ENCODE measurements at places on chromosomes 11 and 22.

GRCh38 chr11:121933294-121933693, 182.7 kb downstream of the BLID start:
- DNase-seq, result no peak

DNA sequence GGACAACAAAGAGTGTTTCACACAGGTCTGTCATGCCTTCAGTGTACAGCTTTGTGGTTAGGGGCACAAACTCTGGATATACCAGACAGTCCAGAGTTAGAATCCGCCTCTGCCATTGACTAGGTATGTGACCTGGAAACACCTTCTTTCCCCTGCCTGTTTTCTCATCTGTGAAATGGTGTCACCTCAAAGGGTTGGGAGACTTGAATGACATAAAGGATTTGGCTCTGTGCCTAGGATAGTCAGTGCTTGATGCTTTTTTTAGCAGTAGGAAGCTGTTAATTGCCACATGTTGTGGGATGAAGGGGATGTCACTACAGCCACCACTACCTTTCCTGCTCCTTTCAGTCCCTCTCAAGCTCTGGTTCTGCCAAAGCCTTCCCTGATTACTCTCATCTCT, 17.4 kb upstream of the LRRC55 start:
- DNase-seq, result no peak

DNA sequence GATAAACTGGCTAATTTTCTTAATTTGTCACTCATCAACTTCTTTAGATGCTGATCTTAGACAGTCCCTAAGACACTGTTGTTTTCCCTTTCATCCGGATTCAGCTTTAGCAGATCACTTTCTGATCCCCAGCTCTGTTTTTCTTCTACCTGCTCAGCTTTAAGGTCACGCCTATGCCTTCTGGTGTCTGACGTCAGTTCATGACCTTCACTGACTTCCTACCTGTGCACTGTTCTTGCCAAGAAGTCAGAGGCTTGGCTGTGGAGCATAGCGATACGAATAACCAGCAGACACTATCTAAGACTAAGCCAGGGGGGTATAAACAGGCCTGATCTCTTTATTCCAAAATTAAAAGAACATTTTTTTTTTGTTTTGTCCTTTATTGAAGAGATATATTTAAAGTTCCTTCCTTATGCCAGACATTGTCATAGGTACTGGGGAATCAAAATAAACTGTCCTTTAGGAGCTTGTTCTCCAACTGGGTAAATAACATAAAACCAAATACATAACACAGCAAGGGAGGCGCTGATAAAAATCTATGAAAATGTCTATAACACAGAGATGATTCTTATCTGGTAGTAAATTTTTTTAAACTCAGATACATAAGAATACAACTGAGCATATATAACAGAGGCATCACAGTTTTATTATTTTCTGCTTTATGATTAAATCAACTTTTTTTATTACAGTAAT, 352.2 kb upstream of the CTSC start:
- DNase-seq, result no peak

DNA sequence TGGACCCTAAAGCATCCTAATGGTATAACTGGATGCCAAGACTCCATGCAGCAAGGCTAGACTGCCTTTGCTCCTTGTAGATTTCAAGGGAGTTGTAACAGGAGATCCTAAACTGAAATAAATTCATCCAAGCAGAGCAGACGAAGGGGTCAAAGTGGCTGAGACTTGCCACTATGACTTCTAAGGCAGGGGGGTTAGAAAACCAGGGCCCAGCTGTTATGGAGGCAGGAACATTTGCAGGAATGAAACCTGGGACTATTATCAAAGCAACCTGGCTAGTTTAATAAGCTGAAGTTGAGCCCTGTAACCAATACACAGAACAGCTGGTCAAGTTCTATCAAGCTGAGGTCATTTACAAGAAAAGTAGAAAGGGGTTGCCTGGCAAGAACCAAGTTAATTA, 122.2 kb upstream of the TRPC6 start:
- no peak for DNase-seq

GRCh38 chr11:107183953-107184352, 165.7 kb upstream of the GUCY1A2 start:
- DNase-seq, result no peak
